ENCODE measurements at places on chromosomes 7 and 10.

DNA sequence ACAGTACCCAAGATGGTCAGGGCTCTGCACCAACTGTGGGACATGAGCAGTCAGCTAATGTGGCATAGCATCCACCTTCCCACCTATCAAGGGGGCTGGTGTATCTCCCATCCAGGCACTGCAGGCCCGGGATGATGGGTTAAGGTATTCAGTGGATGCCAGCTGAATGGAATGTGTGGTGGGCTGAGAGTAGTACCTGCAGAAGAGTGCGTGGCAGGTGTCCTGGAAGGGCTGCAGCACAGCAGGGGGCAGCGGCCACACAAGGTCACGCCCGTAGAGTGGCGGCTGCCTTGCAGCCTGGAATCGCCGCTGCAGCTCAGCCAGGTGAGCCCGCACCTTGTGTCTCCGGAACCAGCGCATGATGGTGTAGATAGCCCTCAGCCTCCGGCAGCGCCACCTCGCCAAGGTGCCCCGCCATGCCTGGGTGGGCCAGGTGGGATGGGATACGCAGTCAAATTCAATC lies 13.3 kb downstream of the MYO1G start:
- peak; percentile 44 for DNase-seq

GRCh38 chr10:103554488-103555324 lies 61.2 kb downstream of the NEURL1 start:
- DNase-seq, result no peak

- no peak for DNase-seq
Measured at GRCh38 chr10:4763960-4764428, 62.0 kb upstream of the AKR1E2 start.

DNA sequence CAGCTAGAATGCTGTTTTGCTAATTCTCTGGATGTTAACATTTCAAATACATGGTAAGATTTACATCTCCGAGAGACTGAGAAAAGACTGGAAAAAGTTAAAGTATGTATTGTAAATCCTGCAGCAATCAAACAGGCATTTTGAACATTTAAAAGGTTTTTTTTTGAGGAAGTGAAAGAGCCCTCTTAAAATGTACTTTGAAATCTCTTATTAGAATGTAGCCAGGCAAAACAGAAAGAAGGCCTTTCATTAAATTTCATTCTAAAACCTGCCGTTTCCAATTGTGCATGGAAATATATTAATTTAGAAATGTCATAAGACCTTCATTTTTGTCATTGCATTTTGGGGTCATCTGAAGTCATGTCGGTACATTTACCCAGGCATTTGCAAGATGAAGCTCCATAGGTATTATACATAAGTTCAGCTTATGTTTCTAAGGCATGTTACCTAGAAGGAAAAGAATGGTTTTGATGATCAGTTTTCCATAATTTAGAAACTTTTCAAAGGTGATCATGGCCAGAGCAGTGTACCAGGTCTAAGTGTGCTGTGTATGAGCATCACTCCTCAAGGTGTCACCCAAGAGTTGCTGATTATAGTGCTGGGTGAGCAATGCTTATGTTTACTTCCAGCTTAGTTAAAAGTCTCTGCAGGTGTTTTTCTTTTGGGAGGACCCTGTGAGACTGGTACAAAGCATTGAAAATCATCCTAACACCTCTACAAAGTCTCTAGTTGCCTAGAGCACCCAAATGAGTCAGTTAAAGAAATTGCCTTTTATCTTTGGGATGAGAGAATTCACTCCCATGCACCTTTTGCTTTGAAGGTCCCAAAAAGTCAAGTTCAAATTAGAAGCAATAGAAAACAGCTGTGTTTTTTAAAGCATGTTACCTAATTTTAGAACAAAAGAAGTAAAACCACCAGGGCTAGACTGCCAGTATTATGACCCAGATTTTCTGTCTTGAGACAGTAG lies 7.1 kb downstream of the ZNF736 start:
- no peak for DNase-seq

- DNase-seq, result no peak
Measured at GRCh38 chr7:72391821-72392377, 20.2 kb downstream of the CALN1 start.

DNA sequence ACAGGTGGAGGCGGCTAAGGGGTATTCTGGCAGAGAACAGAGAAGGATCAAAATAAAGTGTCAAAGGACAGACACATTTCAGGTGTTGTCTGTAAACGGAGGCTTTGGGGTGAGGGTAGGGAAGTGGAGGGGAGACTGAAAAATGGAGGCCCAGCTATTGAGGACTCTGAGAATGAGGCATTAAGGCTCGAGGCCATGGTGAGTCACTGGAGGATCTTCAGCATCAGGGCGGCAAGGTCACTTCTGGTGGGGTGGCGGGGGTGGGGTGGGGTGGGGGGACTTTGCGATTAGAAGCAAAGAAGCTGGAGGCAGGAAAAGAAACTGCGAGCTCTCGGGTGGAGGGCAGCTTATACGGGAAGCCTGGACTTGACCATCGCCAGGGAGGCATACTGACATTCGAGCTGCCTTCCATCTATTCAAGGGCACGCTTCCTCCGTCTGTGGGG lies 58.4 kb upstream of the PCGF5 start:
- DNase-seq, result no peak

- DNase-seq, result no peak
Measured at GRCh38 chr10:74854610-74855009, 28.2 kb downstream of the KAT6B start.

DNA sequence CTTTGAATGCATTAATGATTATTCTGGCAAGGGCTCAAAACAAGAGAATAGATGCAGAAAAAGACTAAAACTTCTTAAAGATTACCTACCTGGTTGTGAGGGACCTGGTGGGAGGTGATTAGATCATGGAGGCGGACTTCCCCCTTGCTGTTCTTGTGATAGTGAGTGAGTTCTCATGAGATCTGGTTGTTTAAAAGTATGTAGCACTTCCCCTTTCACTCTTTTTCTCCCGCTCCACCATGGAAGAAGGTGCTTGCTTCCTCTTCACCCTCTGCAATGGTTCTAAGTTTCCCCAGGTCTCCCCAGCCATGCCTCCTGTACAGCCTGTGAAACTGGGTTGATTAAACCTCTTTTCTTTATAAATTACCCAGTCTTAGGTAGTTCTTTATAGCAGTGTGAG lies 226.6 kb downstream of the ARHGAP12 start:
- no peak for DNase-seq

DNA sequence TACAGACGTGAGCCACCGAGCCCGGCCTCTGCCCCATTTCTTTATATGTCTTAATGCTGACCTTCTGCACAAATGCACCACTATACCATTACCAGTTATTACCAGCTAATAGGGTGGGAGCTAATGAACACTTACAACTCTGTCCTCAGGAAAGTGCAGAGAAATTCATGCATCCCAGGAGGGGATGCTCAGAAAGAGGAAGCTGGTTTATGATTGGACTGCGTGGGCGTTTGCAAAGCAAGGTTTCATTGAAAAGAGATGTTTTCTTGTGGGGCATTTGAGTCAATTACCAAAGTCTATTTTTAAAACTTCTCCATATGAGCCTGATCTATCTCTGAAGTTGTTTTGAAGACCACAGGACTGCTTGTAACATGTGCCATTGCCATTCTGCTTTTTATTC lies 417.7 kb upstream of the CELF2 start:
- DNase-seq, result no peak

- no peak for DNase-seq
Measured at GRCh38 chr10:118148247-118148646, 101.5 kb upstream of the RAB11FIP2 start.

- DNase-seq, result peak; percentile 76
Measured at GRCh38 chr7:102933763-102934162, 21.0 kb downstream of the LRRC17 start.

GRCh38 chr10:24513155-24513554 lies 210.5 kb downstream of the ARHGAP21 start:
- DNase-seq, result no peak

DNA sequence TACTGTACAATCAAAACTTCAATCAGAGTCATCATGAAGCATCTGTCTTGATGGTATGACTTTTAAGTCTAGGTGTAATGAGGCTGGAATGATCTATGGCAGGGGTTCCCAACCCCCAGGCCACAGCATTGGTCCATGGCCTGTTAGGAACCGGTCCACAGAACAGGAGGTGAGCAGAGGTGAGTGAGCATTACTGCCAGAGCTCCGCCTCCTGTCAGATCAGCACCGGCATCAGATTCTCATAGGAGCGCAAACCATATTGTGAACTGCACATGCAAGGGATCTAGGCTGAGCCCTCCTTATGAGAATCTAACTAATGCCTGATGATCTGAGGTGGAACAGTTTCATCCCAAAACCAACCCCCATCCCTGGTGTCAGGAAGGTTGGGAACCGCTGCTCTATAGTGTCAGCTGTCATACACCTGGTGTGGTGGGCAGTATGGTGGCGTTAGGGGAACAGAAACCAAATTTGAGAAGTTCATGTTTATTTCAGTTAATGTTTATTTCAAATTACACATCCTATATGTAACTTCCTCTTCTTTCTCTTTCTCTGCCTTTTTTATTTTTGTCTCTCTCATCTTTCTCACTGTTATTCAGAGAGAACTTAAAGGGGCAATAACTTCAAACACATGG lies 432.6 kb downstream of the TNS3 start:
- no peak for DNase-seq

- DNase-seq, result no peak
Measured at GRCh38 chr7:70774950-70775527, 356.9 kb upstream of the GALNT17 start.

DNA sequence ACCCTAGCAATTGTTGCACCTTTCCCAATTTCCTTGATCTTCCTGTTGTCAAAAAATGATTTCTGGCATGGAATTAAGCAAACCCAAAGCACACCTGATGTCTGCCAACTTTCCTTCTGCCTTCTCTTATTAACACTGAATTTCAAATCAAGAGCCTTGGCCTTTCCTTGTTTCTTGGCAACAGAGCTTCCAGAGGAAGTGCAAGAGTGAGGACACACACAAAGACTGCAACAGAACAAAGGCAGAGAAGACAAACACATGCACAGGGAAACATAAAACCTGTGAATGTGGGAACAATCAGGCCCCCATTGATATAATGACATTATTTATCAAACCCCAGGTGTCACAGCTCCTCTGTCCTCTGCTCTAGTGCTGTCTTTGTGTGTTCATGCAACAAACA lies 73.0 kb upstream of the IL6 start:
- DNase-seq, result no peak

DNA sequence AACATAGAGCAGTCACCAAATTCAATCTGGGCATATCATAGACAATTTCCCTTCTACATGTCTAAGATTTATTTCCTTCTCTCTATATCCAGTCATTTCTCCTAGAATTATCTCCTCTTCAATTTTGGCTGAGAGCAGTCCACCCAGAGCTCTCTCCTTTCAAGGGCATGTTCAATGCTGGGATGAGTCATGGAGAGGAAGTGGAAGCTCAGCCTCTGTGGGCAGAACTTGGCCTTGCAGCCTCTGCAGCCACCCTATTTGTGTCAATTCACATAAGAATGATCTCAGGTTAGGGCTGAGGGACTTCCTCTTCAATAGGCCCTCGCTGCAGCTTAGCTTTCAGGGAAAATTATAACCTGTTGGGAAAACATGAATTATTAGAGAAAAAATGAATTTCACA lies 560.8 kb downstream of the POM121L12 start:
- DNase-seq, result no peak

GRCh38 chr7:26993816-26994810 lies 101.7 kb downstream of the HOXA1 start:
- DNase-seq, result no peak

GRCh38 chr10:93106631-93107072 lies 33.0 kb downstream of the CYP26A1 start:
- no peak for DNase-seq

- DNase-seq, result no peak
Measured at GRCh38 chr7:12508005-12508404, 62.5 kb upstream of the SCIN start.

DNA sequence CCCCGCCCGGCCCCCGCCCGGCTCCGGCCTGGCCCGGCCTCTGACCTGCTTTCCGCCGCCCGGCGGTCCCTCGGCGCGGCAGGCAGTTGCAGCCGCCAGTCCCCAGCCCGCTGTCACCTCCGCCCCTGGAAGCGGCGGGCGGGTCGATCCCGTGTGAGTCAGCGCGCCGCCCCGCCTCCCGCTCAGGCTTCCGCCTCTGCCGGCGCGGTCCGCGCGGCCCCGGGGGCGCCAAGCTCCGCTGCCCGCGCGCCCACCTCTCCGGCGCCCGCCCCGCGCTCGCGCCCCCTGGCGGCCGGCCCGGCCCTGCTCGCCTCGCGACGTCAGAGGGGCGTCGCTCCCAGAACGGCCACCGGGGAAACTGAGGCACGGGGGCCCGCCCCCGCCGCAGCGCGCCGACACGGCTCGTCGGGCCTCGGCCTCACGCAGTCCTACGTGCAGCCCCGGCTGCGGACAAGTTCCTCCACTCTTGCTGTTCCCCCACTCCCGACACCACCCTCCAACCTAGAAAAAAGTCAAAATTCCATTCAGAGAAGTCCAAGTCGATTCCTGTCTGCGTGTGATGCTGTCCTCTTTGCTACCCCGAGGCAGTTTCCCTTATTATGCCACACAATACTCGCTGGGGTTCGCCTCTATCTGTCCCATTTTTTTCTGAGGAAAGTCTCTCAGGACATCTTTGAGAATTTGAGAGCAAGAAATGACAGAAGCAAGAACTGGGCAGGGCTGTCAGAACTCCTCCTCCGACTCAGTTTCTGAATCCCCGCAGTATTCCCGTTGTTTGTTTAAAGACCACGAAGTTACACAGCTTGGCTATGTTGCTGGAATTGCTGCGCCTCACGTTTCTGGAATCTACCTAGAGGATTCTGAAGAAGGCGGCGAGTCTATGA lies at the start of gene DNMBP:
Gene DNMBP, minus strand, starts transcription at position 155 of the 884 bp plus-strand sequence. CDS start 37,823 bp downstream, outside the sequence.
- DNase-seq, result peak; percentile 92

GRCh38 chr7:135833642-135834041 lies 85.0 kb upstream of the FAM180A start:
- no peak for DNase-seq

DNA sequence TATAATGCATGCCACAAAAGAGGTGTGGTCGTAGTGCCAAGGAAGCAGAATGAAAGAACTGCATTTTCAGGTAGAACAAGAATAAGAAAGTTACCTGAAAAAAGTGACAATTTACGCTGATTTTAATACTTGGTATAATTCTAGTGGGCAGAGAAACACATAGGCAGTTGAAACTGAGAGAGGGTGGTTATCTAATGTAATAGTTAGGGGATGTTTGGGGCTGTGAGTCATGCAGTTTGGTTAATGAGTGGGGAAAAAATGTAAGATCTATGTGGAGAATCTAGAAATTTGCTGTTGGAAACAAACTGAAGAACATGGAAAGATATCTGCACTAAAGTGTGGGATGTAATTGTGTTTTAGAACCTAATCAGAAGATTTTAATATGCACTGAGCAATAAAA lies 33.7 kb downstream of the ZNF37A start:
- DNase-seq, result no peak
